ENCODE measurements at places on chromosomes 3 and 15.

- no peak for DNase-seq
These were observed 1141.4 kb downstream of the TBL1XR1 start for GRCh38 chr3:176055836-176056235.

- no peak for DNase-seq
These were observed 21.0 kb downstream of the PTH1R start for GRCh38 chr3:46898321-46899150.

- no peak for DNase-seq
These were observed 125.3 kb upstream of the BNIP2 start for GRCh38 chr15:59814409-59814808.

- no peak for DNase-seq
These were observed 226.4 kb downstream of the SCAPER start for GRCh38 chr15:76678766-76679165.

DNA sequence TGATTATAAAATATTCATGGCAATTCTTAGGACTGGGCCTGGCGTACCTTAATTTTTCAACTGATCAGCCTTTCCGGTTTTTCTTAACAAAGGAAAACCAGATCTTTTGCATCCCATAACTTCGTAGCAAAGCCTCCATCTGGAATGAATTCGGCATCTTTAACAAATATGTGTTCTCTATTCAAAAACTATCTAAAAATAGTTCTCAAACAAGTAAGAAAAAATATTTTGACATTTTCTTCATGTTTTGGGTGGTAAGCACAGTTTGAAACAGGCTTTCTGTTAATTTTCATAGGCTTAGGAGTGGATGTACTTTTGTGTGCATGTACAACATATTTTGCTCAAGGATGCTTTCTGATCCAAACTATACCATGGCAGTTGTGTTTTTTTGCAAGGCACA lies 55.1 kb downstream of the RBMS3 start:
- DNase-seq, result no peak

DNA sequence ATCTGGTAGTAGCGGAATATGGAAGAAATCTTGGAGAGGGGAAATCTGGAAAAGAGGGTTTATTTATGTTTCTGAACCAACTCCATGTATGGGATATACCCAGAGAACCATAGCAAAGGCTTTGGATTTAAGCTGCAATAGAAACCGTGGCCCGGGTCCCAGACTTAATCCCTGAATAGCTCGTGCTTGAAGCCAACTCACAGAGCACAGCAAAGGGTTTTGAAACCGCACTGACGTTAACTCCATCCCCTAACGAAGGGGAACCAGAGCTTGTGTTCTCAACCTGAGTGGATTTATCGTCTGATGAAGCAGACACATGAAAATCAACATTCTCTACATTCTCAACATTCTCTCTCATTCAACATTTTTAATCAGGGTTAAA lies 154.6 kb downstream of the APBA2 start:
- DNase-seq, result no peak

- DNase-seq, result peak; percentile 49
These were observed 148.6 kb downstream of the SUCNR1 start for GRCh38 chr3:152021951-152022461.

- no peak for DNase-seq
These were observed 108.5 kb downstream of the PLCL2 start for GRCh38 chr3:16993227-16993626.

Data from SJSA1 (cell line).